ENCODE measurements at places on chromosomes 4 and X.

DNA sequence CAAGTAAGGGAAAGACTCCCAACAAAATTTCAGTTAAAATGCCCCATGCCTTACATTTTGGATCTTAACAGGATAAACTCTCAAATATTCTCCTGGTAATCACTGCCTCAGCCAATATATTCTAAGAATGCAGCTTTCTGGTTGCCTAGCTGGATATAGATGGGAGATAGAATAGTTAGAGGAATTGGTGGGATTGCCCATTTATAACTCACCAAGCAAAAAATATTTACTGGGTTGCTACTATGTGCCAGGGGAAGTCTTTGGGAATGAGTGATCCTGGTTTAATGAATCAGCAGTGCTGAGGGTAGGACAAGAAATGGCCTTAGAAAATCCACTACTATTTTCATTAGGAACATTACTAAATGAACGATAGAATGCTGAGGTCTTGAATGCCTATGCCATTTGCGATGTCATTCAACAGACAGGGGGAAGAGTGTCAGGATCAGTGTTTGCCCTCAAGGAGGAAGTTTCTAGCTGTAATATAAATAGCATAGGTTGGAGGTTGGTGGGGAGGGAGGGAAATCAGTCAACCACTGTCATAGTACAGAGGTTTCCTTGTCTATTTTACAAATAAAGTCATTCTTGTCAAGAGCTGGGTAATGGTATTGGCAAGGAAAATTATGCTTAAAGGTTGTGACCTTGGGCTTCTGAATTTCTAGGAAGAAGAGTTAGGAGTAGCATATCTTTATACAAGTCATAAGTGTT is 63.5 kb downstream of the ENOPH1 start:
- no peak for DNase-seq

DNA sequence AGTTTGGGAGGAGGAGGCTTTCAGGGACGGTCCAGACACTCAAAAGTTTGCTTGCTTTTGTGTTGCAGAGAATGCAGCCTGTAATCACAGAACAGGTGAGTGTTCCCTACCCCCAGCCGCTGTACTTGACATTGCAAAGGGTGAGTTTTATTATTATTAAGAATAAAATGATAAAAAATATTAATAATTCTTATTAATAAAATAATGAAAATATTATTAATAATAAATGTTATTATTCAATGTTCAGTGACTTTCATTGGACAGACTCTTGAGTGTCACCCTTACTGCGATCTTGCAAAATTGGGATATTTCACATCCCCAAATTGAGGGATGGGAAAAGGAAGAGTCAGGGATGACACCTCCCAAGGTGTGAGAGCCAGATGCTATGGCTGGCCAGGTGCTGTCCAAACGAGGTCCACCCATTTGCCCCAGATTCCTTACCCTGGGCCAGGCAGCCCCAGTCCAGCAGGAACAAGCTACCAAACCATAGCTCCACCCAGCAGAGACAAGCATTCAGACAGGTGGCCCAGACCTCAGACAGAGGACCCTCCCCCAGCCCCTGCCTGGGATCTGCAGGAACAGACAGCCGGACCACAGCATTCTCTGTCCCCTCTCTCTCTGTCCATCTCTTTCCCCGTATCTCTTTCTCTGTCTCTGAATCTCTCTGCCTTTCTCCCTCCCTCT is 22.4 kb downstream of the IL3RA start:
- DNase-seq: no peak

DNA sequence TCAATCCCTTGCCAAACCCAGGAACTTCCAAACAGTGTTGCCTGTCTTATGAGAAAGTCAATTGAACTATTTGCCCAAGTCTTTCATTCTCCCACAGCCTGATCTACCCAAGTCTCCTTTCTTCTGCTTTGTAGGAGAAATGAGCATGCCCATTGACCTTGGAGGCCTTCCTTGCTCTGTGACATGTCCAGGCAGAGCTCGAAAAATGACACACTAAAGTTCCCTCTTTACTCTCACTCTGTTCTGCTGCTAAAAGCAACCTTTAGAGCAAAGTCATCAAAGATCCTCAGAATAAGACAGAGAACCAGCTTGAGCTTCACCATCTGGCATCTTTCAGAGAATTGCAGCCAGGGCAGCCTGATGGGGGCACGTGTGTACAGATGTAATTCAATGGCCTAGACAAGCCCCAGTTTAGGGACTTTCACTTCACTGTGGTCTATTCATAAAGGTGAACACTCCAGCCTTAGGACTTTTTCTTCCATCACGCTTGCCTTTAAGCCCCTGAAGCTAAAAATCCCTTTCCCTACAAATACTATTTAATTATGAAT is 136.4 kb downstream of the AMELX start:
- DNase-seq: no peak

DNA sequence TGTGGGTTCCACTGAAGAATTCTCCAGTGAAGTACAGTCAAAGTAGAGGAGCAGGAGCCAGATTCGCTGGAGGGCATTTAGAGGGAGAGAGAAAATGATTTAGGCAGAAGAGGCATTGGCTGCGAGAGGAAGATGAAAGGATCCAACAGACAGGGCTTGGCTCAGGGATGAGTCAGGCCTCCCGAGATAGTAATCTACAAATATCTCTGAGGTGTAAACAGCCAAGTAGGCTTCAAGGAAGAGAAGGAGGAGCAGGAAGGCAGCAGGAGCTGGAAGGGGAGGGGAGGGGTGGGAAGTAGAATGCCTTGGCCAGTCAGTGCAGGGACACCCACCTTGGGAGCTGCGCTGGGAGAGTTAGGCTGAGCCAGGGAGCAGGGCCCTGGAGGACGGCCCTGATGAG is 55.5 kb downstream of the PJA1 start:
- no peak for DNase-seq

- DNase-seq: no peak
These were observed 74.6 kb downstream of the AMELX start for GRCh38 chrX:11367609-11368430.

- no peak for DNase-seq
These were observed 8.8 kb downstream of the LHFPL1 start for GRCh38 chrX:112670977-112671376.

GRCh38 chrX:37717708-37718107 is 32.1 kb downstream of the XK start:
- DNase-seq: no peak
